ENCODE measurements at places on chromosomes 1 and 21. TPM values are rescaled to one million over a fixed set of nuclear protein-coding genes. Genes with fewer than 3 reads are reported as not detected.

DNA sequence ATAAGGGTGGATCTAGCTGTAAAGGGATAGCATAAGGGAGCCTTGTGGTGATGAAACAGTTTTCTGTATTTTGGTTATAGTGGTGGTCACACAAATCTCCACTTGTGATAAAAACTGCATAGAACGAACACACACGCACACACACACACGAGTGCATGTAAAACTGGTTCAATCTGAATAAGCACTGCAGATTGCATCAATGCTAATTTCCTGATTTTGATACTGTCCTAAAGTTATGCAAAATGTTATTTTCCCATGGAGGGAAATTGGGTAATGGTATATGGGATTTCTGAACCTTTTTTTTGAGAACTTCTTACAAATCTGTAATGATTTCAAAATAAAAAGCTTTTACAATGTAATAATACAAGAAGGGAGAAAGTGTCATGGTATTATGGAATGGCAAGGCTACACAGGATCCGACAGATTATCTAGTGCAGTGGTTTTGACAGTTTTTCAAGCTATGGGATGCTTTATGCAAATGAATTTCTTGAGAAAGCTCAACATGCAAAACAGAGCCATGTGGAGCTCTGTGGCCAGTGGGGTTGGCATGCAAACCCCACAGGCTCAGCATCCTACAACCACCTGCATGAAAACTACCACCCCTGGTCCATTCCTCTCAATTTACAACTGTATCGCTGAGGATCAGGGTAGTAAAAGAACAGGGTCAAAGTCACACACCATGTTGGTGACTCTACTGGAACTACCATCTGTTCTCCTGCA is 18.8 kb downstream of the SLC41A1 start:
- no peak for DNase-seq

GRCh38 chr1:2352341-2352896 is 38.9 kb downstream of the MORN1 start:
- DNase-seq = no peak

DNA sequence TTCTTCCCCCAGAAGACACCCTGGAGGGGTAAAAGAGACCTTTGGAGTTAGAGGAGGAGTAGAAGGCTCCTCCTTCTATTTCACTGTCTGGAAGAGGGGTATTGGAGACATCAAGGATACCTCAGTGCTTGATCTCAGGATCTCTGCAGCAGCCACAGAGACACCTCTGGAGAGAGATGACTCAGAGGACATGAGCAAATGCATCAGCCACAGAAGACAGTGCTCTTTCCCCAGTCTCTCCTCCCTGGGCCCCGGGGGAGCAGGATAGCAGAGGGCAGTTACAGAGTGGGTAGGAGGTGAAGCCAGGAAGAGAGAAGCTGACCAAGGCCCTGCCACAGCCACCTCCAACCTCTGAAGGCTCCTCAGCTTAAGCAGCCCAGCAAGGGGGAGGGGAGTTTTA is 15.3 kb upstream of the TEDDM1 start:
- no peak for DNase-seq

RGS8 gene
- not detected for total RNA-seq

MYOC gene
- not detected for total RNA-seq

GRCh38 chr1:6915999-6916565 is 130.8 kb downstream of the CAMTA1 start:
- DNase-seq = no peak

DNA sequence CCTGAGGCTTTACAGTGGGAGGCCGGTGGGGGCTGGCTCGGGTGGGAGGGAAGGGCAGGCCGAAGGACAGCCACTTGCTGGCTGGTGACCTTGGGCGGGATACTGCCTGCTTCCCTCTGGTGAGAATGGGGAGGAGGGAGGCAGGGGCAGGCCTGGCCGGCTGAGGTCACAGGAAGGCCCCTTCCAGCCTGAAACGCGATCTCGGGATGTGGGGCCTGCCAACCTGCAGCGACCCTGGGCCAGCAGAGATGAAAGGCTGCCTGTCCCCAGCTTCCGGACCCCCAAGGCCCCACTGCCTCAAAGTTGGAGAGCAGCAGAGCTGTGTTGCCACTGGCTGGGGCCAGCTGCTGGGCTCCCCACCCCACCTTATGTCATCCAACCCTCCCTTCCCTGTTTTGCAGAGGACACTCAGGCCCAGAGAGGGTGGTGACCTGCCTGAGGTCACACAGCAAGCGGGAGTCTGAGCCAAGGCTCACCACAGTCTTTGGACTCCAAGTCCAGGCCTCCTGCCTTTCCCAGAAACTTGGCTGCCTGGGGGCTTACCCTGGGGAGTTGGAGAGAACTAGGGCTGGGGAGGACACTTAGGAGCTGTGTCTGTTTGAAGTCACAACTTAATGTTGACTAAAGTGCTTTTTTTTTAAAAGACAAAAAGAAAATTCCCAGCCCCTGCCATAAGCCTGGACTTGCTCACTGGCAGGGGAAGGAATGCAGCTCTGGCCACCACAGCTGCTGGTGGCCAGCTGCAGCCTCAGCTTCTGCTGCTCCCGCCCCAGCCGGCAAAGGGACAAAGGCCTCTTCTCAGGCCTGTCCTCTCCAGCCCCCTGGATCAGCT is 14.8 kb upstream of the WASF2 start:
- peak; percentile 24 for DNase-seq

DNA sequence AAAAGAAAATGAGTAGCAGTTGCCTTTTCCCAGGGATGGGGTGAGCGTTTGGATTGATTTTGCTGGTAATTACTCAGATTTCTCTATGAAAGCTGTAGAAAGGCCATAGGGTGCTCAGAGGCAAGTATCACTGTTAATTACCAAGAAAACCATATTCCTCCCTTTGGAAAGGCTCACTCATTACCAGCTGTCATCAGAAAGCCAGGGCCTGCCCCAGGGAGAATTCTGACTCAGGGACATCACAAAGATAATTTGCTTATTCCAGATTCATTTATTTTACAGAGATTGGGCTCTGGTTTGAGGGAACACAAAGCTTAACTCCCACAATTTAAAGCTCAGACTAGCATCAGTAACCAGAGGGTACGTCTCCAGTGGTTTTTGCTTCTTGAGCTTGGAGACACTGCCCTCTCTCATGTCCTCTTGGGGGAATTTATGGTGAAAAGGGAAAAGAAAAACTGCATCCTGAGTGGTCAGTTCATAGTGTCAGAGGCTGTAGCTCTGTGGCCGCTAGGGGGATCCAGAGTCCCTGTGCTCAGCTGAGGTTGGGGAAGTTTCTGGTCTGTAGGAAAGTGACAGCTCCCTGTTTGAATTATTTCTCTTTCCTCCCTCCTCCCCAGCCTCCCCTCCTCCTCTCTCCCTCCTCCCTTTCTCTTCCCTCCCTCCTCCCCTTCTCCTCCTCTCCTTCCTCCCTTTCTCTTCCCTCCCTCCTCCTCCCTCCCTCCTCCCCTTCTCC is 204.3 kb downstream of the KCNJ6 start:
- peak; percentile 85 for DNase-seq

DNA sequence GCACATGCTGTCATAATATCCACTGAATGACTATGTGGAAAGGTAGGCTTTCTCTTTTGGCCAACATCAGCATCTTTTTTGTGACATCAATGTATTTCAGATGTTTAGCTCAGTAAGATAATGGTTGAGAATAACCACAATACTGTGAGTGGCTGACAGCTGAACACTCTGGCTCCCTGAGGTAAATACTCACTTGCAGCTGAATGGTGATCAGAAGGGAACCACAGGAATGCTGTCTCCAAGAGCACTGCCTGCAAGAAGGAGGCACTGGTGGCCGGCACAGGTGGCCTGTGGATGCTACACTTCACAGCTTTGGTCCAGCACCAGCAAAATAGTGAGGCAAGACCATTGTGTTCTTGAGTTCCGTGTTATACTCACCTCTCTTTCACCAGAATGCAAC is 118.7 kb upstream of the PPM1J start:
- no peak for DNase-seq

LCE2C gene
- total RNA-seq = not detected

GRIK3 gene
- not detected for total RNA-seq

GRCh38 chr1:12194666-12195216 is 27.9 kb downstream of the TNFRSF1B start:
- no peak for DNase-seq

DNA sequence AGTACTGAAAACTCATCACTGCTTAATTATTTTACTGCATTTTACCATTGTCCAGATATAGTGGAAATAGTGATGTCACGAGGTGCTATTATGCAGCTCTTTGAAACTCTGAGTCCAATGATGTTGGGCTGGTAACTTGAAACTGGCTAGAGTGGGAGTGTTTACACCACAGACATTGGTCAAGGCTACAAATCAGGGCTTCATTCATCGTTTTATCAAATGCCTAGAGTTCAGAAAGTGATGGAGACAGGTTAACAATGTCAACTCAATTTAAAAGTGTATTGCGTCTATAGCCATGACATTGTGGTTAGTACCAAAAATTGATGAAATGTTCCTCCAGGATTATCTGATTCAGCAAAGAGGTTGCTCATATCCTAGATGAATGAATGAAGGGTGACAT is 12.7 kb downstream of the PADI1 start:
- no peak for DNase-seq

- no peak for DNase-seq
Observed at GRCh38 chr1:6125366-6125765, 54.8 kb downstream of the CHD5 start.

Data from dermis blood vessel endothelial cell (primary cell).